C1 segment of cervical spinal cord (tissue), 14 donors: ENCODE measurements at places on chromosomes 1 and 21.

- DNase-seq = no peak
These were observed 34.4 kb upstream of the COP1 start for GRCh38 chr1:176241385-176242015.

- no peak for DNase-seq
These were observed 21.0 kb upstream of the PADI6 start for GRCh38 chr1:17350928-17351446.

GRCh38 chr21:17051054-17051453 lies 461.8 kb upstream of the CXADR start:
- DNase-seq = no peak

GRCh38 chr1:15425958-15426357 lies 12.3 kb upstream of the CTRC start:
- DNase-seq = no peak

DNA sequence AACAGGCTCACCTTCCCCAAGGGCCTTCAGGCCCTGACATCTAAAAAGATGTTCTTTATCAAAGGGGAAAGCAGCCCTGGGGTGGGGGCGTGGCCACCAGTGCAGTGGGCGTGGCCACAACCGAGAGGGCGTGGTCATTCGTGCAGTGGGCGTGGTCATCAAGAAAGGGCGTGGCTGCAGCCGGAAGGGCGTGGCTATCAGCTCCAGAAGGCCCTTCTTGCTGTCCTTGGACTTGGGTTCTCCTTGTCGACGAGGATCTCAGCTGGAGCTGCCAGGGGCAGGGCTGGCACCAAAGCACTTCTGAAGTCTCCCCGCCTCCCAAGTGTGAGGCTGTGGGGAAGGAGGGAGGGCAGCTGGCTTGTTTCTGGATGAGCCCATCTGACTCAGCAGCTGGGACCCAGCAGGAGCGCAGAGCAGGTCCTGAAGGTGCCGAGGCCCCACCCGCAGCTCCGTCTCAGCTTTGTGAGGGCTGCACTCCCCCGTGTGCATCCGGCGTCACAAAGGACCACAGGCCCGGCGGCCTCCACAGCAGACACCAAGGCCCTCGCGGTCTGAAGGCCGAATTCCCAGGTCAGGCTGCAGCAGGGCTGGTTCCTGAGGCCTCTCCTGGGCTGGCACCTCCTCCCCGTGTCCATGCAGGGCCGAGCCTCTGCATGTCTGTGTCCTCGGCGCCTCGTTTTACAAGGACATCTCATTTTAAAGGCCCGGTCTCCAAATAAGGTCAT lies 12.8 kb downstream of the PDE9A start:
- no peak for DNase-seq

GRCh38 chr1:67189953-67190352 lies 23.7 kb downstream of the IL23R start:
- no peak for DNase-seq

DNA sequence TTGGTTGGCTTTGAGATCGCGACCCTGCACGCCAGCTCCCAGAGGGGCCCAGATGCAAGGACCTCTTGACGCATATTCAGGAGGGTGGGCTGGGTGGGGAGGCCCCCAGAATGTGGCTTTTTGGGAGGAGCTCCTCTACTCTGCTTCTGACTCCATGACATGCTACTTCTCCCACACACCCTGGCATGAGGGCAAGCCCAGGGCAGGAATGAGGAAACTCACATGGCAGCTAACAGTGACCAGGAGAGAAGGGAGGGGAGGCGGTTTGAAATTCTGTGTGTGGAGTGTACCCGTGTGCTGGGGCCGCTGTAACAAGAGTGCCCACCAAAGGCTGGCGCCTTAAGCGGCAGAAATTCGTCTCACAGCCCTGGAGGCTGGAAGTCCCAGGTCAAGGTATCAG lies 61.3 kb upstream of the GPR153 start:
- no peak for DNase-seq

DNA sequence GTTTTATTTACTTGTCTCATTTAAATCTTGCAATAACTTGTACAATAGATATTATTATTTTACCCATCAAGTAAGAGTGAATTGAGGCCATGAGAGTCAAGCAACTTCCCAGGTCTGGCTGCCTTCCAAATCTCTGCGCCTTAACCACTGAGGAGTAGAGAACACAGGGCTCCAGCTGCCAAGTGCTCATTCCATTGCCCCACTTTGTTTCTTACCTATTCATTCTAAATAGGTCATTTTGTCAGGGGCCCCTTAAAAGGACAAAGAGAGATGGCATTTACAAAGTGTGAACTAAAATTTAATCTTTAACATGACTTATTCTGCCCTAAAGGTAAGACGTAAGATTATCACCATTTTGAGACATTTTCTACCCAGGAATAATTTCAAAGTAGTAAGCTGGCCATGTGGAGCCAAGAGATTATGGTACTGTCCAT lies 3.5 kb downstream of the PPP1R15B start:
- peak; percentile 26 for DNase-seq

GRCh38 chr1:147625362-147625995 lies 44.8 kb downstream of the ACP6 start:
- no peak for DNase-seq

DNA sequence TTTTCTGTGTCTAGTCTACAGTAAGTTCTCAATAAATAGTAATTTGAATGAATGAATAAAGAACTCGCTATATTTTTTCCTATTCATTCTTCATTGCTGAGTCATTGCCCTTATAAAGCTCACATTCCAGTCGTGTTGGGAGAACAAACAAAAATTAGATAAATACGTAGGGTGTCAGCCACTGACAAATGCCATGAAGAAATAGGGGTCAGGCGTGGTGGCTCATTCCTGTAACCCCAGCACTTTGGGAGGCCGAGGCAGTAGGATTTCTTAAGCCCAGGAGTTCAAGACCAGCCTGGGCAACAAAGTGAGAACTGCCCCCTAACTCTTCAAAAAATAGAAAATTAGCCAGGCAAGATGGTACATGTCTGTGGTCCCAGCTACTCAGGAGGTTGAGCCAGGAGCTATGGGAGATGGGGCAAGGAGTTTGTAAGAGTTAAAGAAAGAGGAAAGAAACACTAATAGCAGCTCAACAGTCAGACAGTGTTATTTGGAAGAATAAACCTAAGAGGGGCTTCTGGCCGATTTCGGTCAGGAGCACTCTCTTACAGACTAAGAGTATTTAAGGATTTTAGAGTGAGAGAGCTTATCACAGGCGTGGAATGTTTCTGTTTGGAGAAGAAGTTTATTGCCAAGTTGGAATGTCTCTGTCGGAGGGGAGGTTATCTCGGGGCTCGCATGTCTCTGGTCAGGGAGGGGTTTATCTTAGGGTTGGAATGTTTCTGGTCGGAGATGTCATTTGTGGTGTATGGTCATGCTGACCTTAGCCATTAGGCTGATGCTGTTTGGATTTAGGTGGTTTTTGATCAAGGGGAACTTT lies 1.8 kb upstream of the CHML start:
- DNase-seq = no peak

GRCh38 chr21:16608209-16608830 lies 878.5 kb downstream of the USP25 start:
- no peak for DNase-seq

GRCh38 chr1:30046751-30047150 lies 676.6 kb downstream of the MATN1 start:
- DNase-seq = no peak

DNA sequence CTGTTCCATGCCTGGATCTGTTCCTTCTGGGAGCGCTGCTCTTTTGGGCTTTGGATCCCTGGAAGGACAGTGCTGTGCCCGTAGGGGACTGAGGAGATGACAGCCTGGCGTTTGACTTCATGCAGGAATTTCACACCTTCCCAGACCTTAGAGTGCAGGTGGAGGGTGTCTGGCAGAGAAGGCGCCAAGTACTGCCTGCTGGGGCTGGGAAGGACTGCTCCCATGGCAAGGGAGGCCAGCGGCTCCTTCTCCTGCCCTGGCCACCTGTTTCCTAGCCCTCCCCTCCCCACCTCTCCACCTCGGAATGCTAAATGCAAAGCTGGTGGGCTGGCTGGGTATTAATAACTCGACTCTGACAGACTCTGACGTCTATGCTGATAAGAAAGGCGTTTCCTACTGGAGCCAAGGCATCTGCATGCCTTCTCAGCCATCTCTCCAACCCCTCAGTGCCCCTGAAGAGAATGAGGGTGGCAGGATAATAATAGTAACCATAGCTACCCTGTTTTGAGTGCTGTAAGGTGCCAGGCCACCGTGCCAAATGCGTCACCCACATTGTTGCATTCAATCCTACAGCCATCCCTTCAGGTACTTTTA lies 17.5 kb upstream of the PDIK1L start:
- no peak for DNase-seq

- no peak for DNase-seq
These were observed 50.7 kb downstream of the KLHDC7A start for GRCh38 chr1:18531503-18531845.

DNA sequence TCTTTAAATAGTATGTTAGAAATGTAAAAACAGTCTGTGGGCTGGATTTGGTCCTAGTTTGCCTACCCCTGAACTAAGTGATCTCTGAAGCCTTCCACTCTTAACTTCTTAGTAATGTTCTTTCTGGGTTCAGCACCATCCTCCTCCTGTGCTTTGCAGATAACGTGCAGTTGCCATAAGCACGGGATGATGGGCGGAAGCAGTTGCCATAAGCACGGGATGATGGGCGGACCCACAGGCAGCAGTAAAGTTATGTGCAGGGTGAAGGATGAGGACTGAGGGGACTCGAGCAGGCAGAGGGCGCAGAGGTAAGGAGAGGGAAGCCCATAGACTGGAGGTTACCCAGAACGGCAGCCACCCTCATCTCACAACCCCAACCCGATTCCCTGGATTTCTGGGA lies 25.6 kb downstream of the GPA33 start:
- no peak for DNase-seq

- DNase-seq = no peak
These were observed 153.8 kb upstream of the FGGY start for GRCh38 chr1:59143133-59143487.

- DNase-seq = no peak
These were observed 3.6 kb downstream of the HEYL start for GRCh38 chr1:39635871-39636210.
